ENCODE measurements at places on chromosomes 6 and 20. TPM values are rescaled to one million over a fixed set of nuclear protein-coding genes. Genes with fewer than 3 reads are reported as not detected.

OVOL2 gene
- total RNA-seq = 2.0 TPM

FAM83B gene
- total RNA-seq = 101 TPM

SULF2 gene
- 256 TPM for total RNA-seq

BPI gene
- total RNA-seq = not detected

VSX1 gene
- total RNA-seq = not detected

PNPLA1 gene
- not detected for total RNA-seq

PSORS1C1 gene
- total RNA-seq = 38.8 TPM

SLC2A10 gene
- total RNA-seq = 4.2 TPM

BTN1A1 gene
- total RNA-seq = not detected

MAP7 gene
- total RNA-seq = 38.2 TPM

GPX5 gene
- total RNA-seq = not detected

EBF4 gene
- 0.17 TPM for total RNA-seq

MOCS1 gene
- 5.2 TPM for total RNA-seq
